Activated CD4-positive, CD25-positive, alpha-beta regulatory T cell treated with anti-CD3 and anti-CD28 coated beads, Interleukin-2, amount 50 U/mL, for 24 hours (primary cell): ENCODE measurements at places on chromosomes 12 and 14.

DNA sequence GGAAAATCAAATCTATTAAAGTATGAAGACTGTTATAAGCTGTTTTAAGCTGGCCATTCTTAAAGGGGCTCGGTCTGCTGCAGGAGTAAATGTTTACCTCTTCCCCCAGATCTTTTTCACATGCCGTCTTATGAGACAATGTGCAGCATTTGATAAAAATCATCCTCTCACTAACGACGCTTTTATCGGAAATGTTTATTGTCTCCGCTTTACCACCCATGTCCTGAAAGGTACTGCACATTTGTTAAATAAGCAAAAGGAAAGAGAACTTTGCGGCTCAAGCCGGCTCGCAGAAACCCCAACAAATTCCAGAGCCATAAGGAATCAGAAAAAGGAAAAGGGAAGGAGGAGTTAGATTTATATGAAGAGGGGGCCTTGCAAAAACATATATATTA lies 137.8 kb downstream of the HMGA2 start:
- no peak for ATAC-seq

- no peak for ATAC-seq
These were observed 110.0 kb downstream of the DYRK2 start for GRCh38 chr12:67758521-67758920.

GRCh38 chr14:20803223-20803622 lies 579 bp upstream of the RNASE1 start:
- ATAC-seq: no peak

DNA sequence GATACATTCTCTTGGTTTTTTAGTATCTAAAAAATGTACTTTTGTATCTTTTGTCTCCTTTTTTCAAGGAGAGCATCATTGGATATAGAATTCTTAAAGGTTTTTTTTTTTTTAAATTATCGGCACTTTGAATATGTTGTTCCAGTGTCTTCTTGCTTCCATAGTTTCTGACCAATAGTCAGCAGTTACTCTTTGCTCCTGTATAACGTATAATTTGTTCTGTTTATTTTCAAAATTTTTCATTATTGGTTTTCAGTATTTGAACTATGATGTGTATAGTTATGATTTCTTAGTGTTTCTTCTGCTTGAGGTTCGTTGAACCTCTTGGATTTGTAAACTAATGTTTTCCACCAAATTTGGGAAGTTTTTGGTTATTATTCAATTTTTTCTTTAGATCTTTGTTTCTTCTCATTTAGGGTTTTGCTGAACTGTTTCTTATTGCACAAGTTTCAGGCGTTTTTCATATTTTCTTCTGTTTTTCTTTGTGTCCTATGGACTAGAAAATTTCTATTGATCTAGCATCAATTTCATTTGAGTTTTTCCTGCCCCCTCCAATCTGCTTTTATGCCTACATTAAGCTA lies 93.9 kb downstream of the PLBD1 start:
- no peak for ATAC-seq

GRCh38 chr12:130614530-130614905 lies 101.6 kb downstream of the RIMBP2 start:
- no peak for ATAC-seq

- ATAC-seq: no peak
These were observed 27.9 kb upstream of the MLXIP start for GRCh38 chr12:122050706-122051105.

DNA sequence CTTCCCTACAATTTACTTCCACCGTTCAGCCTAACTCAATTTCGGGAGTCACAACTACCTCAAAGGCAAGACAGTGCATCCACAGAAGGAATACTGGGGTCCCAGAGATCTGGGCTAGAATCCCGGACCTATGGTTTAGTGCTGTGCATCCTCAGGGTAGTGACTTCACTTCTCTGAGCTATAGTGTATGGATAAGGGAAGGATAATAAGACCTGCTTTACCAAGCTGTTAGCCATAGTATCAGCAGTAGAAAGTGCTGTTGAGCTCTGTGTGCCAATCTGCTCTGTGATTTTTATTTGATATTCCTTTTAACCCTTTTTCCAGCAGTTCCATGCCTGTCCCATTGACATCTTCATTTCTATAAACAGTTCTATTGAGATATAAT lies 1044.3 kb downstream of the BCL11B start:
- ATAC-seq: no peak

DNA sequence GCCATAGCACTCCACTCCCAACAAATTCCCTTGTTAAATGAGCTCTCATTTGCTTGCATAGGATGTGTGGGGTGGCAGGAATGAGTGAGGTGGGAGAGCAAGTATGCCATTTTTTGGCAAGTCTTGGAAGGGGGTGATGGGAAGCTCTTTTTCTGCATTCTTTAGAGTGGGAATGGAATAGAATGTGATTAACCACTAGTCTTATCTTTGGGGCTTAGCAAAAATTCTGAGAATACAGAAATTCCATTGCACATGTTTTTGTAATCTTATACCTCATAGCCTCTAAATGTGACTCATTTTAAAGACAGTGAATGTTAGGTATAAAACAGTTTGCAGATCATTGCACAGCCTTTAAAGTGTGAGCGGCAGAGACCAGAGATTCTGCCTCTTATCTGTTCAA lies 28.4 kb upstream of the NEDD1 start:
- no peak for ATAC-seq

DNA sequence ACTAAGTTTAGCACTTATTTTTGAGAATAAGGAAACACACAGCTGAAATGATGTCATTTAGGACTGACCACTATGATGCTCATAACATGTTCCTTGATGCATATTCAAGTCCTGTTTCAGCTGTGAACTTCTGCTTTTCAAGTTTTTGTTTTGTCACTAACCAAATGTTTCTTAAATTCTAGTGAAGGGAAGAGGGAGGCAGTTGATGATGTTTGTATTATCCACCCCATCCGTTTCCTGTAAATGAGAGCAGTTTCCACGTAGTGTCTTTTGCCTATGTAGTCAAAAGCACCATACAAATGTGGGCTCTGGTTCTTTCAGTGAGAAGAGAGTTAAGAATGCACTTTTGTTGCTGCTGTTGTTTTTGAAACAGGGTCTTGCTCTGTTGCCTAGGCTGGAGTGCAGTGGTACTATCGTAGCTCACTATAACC lies 491.8 kb downstream of the PCNX1 start:
- peak; percentile 66 for ATAC-seq

DNA sequence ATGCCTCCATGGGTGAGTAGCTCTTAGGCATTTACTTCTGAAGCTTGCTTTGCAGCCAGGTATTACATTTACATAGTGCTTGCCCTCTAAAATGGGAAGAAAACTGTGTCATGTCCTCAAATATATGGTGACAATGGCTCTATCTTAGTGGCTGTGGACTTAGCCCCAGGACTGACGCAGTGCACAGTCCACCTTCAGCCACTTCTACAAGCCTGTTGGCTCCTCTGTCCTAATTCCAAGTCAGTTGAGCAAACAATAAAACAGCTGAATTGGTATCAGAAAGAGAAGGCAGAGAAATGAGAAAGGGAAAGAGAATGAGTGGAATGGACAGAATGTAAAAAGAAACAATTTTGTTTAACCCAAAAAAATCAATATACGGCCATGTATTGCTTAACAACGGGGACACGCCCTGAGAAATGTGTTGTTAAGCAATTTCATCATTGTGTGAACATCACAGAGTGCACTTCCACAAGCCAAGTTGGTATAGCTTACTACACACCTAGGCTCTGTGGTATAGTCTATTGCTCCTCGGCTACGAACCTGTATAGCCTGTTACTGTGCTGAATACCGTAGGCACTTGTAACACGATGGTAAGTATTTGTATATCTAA lies 93.5 kb downstream of the GRIN2B start:
- ATAC-seq: no peak

GRCh38 chr14:92950773-92951172 lies 27.8 kb downstream of the CHGA start:
- ATAC-seq: no peak

DNA sequence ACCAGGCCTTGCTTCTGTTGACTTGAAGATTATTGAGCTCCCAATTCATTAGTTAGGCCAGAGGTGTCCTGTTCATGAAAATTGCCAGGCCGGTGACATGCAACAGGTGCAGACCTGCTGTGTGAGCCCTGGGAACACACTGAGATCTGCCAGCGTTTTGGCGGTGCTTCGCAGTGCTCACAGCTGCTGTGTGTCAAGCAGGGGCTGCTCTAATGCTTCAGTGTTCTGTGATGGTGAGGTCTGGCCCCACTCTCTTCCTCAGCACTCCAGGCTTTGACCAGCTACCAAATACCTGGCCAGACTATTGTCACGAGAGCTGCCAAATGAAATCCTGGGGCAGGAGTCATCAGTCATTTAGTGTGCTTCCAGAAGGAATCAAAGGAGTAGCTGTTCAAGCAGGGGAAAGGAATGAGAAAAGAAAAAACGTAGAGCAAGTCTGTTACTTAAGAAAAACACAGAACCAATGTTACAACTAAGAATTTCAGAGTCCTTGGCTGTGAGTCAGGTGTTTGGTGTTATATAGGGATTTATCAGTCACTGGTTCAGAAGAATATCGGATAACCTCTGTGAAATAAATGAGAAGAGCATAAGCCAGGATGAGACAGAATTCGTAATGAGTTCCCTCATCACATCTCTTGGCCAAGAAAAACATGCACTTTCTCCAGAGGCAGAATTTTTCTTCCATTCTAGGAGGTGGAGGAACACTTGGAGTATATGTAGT lies 150.8 kb downstream of the FBXL14 start:
- ATAC-seq: no peak

- no peak for ATAC-seq
These were observed 15.2 kb downstream of the ADCY6 start for GRCh38 chr12:48773686-48774085.

- ATAC-seq: no peak
These were observed 353.0 kb downstream of the RAD51B start for GRCh38 chr14:68172627-68173026.

DNA sequence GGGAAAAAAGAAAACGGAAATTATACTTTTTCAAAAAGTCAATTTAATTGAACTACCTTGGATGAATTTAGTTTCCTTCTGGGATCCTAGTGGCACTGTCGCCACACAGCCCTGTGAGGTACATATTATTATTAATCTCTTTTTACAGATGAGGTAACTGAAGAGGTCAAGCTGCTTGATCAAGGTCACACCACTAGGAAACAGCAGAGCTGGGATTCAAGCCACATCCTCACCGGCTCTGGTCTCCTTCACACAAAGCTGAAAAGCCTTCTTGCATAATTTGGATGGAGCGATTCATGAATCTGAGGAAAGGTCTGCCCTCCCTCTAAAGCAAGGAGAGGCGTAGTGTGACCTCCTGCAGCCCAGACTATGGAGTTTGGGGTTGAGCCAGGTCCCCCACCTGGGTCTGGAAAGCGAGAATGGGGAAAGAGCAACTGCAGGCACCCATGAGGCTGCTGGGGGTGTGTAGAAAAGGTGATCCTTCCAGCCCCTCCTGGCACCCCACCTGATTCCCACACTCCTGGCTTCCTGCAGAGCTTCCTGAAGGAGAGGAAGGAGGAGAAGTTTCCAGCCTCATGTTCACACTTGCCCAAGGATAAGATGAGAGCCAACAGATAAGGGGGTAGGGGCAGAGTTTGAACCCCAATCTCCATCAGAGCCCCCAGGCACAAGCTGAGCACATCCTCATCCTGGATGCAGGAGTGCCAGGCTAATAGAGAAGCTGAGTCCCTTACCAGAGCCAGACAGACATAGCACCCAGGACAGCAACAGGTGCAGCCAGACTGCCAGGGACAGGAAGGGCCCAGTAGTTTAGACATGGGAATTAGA lies 3.9 kb upstream of the KRT79 start:
- ATAC-seq: no peak

DNA sequence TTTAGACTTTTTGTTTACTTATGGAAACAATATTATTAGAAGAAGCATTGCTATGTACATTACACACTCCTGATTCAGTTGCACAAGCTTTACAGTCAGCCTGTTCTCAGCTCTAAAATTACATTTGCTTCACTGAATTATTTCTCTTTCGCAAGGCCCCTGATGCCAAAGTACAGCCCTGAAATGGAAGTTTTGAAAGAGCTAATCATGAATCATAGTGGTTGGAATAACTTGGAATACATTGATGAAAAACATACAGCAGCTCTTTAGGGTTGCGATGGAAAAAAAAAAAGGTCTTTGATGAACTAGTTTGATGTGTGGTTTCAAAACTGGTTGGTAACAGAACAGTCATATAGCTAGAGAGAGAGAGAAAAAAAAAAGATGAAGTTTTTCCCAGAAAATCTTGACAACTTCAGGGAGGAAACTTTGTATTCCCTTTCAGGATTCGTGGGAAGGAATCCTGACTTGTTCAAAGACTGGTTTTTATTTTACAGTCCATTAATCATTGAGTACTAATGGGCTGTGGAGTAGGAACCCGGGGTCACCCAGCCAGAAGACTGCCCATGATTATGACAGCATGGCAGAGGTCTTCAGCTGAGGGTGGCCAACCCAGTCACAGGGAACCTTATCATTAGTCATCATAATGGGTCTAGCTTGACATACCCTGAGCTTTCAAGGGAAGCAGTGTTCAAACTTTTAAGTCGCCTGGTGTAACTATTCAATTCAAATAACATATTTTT lies 460.1 kb downstream of the NAV3 start:
- ATAC-seq: no peak
